ENCODE measurements at places on chromosomes 3 and 15. TPM values are rescaled to one million over a fixed set of nuclear protein-coding genes. Genes with fewer than 3 reads are reported as not detected.

DNA sequence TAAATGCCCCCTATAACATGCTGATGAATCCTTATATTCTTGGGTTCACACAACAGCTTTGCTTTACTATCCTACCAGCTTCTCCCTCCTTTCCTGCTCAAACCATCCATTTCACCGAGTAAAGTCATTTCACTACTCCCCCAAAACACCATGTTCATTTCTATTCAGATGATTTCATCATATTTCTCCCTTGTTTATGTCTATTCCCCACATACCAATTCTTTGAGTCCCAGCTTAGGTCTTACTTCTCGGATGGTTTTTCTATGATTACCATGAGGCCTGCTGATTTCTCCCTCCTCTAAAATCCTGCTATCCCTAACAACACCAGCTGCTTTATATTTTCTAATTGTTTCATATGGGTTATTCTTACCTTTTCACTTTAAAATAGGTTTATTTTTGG lies 231.4 kb downstream of the TIGIT start:
- DNase-seq: no peak

- DNase-seq: no peak
These were observed 35.0 kb downstream of the RFX7 start for GRCh38 chr15:56208641-56209155.

DNA sequence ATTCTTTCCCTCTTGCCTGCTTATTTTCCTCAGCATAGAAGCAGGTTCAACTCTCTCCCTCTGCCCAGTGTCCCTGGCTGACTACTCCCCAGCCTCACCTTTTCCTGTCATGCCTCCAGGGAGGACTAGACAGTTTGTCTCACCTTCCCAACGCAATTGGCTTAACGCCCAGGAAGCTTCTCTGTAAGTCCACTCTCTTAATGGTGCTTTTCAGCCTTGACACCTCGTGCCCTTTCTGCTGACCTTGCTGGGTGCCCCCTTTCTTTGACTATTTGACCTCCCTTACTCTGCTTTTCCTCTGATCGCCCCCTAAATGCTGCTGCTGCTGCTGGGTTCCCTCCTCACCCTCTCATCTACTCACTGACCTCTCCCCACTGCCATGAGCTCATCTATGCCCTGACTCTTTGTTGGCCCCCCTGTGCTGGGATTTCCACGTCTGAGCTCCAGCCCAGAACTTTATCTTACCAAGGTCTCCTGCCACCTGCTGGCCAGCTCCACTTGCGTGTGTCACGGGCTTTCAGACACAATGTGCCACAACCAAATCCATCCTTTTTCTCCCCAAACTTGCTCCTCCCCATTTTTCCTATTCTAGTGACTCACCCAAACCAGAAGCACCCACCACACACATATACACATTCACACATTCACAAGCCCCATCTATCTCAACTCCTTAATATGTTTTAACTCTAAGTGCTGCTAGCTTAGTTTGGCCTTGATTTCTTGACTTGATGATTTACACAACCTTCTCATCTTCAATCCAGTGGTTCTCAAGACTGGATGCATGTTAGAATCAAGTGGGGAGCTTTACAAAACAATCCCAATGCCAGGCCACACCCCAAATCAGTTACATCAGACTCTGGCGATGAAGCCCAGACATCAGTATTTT lies 16.6 kb downstream of the EPB42 start:
- no peak for DNase-seq

Gene TRPM1
- 1.2 TPM for total RNA-seq

Data from kidney epithelial cell (primary cell).